HAP-1 (cell line): ENCODE measurements at places on chromosomes 4 and X.
A peak's percentile ranks its signal among the peaks of the same experiment; 100 is the strongest.

DNA sequence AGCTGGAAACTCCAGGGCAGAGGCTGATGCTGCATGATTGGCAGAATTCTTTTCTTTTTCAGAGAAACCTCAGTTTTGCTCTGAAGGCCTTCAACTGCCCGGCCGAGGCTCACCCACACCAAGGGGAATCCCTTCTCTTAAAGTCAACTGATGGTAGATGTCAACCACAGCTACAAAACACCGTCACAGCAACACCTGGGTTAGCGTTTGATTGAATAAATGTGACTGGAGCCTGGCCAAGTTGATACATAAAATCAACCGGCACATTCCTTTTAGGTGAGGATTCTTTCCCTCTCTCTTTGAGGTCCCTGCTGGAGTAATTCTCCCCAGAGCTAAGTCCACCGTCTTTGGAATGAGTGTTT lies 15.2 kb upstream of the KIAA0232 start:
- DNase-seq, result no peak

- no peak for DNase-seq
These were observed 1297.3 kb downstream of the C4orf33 start for GRCh38 chr4:130393231-130393630.

GRCh38 chr4:184548316-184548647 lies 73.9 kb upstream of the IRF2 start:
- no peak for DNase-seq

DNA sequence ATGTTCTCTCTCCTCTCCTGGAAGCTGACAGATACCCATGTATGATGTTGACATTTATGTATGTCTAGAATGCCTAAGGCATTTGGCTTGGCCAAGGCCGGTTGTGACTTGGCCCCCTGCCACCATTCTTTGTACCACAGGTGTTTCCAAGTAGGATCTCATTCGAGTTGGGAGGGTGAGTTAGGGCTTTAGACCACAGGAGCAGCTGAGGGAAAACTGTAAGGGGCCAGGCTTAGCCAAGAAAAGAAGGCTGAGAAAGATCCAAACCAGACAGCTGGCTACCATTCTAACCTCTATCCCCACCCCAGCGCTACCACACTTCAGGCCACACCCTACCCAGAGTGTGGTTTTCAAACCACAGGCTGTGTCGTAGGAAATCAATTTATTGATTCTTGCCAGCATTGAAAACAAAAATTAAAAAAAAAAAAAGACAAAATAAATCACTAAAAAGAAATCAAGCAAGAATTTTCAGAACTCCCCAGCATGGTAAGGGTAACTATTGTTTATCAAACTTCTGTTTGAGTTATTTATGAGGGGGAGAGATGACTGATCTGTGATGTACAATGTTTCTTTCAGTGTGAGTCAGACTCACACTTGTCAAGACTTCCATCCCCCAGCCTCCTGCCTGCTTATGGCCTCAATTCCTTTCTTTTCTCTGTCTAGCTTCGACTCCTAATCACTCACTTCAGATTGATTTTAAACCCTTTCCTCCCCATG lies 9.9 kb downstream of the TMSB4X start:
- peak; percentile 29 for DNase-seq

- no peak for DNase-seq
These were observed 1.2 kb downstream of the CXCL2 start for GRCh38 chr4:74097631-74098426.

DNA sequence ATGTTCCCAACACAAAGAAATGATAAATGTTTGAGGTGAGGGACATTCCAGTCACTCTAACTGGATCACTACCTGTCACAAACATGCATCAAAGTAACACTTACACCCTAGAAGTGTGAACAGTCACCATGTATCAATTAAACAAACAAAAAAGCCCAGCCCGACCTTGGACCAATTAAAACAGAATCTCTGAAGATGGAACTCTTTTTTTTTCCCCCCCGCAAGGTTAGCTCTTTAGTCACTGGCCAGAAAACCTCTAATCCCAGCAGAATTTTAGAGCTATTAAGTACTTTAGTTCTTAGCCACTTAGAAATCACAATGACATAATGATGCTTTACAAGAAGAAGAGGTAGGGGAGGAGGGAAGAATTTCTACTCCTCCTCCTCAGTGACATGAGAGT lies 154.5 kb downstream of the PALLD start:
- DNase-seq, result peak; percentile 29

- no peak for DNase-seq
These were observed 222.1 kb downstream of the STIM2 start for GRCh38 chr4:27082776-27083175.

GRCh38 chr4:181939199-181939945 lies 303.8 kb upstream of the TENM3 start:
- DNase-seq, result no peak

DNA sequence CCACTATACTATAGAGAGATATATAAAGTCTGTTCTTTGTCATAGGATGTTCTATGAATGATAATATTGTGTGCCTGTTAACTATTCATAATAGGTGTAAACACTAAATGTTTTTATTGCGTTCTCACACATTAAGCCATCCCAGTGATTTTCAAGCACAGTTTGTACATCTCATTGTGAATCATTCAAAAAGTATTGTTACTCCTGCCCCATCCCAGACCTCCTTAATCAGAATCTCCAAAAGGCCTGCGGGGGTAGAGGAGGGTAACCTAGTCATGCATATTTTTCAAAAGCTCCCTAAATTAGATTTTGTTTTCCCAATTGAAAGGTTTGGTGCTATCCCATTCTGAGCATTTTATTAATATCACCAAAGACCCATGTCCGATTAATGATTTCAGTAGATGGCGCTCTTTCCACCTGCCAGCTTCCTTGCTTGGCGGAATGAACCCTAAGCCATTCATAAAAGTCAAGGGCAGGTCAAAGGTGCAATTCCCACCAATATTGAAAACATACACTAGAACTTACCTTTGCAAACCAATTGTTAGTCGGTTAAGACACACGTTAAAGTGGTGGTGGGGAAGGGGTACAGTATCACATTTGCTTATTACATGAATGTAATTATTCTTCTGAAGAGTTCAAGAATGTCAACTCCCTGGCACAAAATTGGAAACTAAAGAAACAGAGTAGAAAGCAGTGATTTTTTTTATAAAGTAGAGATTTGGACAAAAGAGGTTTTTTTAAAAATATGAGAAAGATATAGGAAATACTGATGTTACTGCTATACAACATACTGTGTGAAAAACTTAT lies 5.8 kb upstream of the TET2 start:
- peak; percentile 51 for DNase-seq

DNA sequence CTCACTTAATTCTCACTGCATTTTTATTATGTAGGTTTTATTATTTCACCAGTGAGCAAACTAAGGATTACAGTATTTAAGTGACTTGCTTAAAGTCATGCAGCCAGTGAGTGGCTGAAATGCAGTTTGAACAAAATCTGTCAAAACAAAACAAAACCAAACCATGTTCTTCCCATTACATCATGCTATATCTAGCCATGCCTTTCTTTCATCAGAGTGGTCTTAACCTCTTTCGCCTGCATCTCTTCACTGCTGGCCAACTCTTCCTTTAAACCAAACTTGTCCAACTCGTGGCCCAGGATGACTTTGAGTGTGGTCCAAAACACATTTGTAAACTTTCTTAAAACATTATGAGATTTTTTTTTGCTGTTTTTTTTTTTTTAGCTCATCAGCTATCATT lies 223.2 kb downstream of the PCDH7 start:
- no peak for DNase-seq

DNA sequence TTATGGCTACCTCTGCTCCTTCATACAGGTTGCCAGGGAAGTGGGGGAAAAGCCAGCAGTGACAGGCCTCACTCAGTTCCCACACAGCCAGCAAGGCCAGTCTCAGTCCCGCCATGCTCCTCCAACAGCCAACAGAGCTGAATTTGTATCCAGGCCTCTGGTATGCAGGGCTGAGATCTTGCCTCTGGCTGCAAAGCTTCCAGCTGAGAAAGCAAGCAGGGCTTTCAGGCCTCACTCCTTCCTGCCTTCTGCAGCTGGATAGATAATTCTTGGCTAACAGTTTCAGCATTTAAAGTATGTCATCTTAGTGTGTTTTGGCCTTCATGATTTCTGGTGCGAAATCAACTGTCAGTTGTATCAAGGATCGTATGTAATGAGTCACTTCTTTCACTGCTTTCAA lies 103.6 kb downstream of the GNL3L start:
- DNase-seq, result no peak

DNA sequence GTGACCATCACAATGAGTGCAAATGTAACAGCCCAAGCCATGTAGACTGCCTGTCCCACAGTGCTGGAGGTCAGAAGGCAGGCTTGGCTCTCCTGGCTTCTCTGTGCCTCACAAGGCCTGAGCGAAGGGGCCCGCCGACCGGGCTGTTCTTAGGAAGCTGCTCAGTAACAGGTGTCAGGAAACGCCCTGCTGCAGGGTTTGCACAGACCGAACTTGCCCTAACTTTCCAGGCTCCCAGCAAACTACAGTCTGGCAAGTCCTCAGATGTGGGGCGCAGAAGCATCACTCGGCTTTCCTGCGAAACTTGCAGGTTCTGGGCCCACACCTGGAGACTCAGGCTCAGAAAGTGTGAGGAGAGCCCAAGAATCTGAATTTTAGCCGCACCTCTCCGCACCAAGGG lies 87.6 kb downstream of the CRMP1 start:
- no peak for DNase-seq

- DNase-seq, result no peak
These were observed 28.1 kb downstream of the FGF2 start for GRCh38 chr4:122854447-122855352.

DNA sequence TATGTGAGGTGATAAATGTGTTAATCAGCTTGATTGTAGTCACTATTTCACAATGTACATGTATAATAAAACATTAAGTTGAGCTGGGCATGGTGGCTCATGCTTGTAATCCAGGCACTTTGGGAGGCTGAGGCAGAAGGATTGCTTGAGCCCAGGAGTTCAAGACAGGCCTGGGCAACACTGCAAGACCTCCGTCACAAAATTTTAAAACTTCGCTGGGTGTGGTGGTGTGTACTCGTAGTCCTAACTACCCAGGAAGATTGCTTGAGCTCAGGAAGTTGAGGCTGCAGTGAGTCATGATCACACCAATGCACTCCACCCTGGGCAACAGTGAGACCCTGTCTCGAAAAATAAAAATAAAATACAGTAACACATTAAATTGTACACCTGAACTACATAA lies 20.1 kb downstream of the LYAR start:
- DNase-seq, result no peak

DNA sequence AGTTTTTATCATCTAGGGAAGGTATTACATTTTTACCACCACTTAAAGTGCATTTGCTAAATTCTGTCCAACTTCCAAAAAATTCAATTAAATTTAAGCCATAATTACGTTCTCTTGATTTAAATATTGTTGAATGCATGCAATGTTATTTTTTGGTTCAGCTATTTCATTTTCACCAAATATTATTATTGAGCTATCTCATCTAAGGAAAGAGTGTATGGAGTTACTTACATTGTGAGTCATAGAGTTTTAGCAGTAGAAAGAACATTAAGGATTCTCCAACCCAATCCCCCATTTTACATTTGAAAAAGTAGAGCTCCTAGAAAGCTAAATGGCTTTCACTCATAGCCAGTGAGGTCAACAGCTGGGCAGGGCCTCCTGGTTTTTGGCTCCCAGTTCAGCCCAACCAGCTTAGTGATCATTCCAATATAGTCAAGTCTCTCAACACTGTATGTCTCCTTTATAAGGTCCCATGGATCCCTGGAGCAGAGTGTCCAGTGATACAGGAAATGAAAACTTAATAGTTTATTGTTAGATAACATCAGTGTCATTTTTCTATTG lies 60.5 kb downstream of the NDNF start:
- DNase-seq, result no peak

GRCh38 chr4:161893566-161893965 lies 270.2 kb downstream of the FSTL5 start:
- DNase-seq, result no peak

GRCh38 chrX:13897566-13897965 lies 80.7 kb upstream of the GPM6B start:
- DNase-seq, result no peak

DNA sequence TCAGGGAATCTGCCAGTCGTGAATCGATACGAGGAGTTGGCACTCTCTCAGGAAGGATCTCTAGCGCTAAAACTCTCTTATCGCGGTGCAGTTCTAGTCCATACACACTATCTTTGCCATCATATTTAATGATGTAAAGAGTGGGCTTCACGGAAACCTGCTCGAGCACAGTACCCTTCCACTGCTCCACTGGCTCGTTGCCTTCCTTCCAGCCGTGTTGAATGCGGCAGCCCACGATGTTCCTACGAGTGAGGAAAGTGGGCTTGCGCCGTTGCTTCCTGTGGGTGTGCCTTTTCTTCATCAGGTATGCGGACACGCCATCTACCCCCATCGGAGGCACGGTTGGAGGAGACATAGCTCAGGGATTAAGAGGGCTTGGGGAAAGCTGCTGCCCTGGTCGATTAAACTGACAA lies 661 bp downstream of the SPIN4 start:
- DNase-seq, result peak; percentile 66

DNA sequence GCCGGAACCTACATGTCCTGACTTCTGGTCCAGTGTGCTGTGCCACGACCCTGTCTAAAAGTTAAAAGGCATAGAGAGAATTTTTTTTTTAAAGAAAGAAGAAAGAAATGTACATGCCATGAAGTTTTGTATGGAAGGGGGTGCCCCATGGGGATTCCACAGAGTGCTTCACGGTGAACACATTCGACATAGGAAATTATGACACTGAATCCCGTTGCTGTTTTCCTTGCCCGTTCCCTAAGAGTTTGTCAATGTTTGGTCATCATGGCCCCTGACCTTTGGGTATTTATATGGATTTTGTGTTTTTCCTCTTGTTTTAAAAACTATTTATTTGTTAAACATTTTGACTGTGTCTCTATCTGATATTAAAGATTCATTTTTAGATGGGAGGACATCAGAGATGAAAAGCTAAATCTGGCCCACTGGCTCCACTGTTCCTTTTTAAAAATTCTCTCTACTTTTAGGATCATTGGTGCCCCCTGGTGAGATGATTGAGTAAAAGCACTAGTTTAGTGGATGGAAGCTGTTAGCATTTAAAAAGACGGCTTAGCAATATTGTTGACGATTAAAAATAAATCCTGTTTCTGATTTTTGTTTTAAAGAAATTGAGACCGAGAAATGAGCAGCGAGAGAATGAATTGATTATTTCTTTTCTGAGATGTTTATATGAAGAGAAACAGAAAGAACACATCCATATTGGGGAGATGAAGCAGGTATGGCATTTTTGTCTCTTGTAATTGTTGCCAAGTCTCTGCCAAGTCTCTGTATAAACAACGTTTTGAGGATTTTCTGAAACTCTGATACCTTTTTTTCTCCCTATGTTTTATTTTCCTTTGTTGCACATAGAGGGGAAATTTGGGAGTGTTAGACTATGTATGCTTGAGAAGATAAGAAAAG lies 75.0 kb downstream of the PTTG2 start:
- DNase-seq, result peak; percentile 65

DNA sequence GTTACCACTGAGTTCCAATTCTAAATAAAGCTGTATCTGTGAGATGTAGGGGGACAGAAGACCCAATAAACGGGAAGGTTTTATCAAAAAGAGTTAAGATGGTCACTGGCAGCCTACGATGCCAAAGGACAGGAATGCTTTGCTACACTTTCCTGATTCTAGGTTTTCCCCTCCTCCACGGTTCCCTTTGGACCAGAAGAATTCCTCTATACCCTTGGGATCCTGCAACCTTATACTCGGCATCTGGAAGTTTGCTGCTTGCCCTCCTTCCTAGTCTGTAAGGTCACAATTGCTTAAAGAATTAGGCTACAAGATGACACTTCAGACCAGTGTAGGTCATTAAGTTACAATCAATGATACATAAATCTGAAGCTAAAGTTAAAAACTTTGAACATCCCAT lies 64.3 kb downstream of the SCML2 start:
- DNase-seq, result peak; percentile 55
